Spleen (tissue), 13 donors: ENCODE measurements at places on chromosomes 6 and 20.

DNA sequence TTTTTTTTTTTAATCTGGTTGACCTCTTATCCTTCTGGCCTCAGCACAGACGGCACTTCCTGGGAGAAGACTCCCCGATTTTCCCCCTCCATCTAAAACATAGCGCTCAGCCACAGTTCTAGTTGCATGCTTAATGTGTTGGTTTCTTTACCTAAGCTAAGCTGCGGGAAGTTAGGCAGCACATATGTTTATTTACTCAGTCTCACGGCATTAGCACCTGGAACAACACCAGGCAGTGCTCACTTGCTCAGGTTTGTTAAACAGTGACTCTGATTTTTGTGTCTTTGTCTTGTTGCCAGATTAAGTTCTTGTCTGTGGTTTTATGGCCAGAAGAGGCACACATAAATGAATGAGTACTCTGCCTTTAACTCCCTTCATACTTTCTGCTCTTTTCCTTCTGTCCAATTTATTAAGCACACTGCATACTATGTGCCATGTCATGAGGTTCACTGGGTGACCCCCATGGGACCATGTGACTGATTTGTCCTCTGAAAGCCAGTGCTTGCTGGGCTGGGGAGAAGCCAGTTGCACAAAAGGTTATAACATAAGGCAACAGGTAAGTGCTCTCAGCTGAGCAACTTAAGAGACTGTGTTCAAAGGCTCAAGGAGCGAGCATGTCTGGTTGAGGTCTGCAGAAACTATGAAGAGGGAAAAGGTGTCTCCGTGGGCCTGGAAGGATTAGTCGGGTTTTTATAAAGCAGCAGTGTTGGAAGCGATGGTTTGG lies 93.6 kb downstream of the RPP40 start:
- no peak overlapping the region for H3K4me3 ChIP-seq
- no peaks in the 10 kb centered on the region for H3K27me3 ChIP-seq
- H3K27ac ChIP-seq: no peak overlapping the region
- DNase-seq: no peak
- H3K4me1 ChIP-seq: no peaks in the 10 kb centered on the region

- no peak for DNase-seq
- no peaks in the 10 kb centered on the region for H3K36me3 ChIP-seq
- H3K4me3 ChIP-seq: no peak overlapping the region
- no peaks in the 10 kb centered on the region for H3K27me3 ChIP-seq
- peaks cover 36% of the 10 kb centered on the region for H3K4me1 ChIP-seq
These were observed 95.2 kb downstream of the PSMG4 start for GRCh38 chr6:3353939-3354338.

DNA sequence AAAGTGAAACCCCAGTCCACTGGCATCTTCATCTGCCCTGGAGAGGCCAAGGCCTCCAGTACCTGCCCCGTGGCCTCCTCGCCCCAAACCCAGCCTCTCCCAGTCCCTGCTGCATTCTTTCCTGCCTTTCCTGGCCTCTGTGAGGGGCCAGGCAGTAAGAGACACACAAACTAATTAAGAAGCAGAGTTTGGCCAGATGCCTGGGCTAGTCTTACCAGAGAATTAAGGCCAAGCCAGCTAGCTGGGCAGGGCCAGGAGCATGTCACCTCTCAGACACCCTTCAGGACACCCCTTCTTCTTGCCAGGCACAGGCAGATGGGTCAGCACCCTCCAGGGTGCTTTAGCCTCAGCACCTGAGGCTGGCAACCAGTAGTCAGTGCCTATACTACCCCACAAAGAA lies 2.4 kb downstream of the MDGA1 start:
- H3K4me1 ChIP-seq: peaks cover 58% of the 10 kb centered on the region
- H3K27ac ChIP-seq: no peak overlapping the region
- DNase-seq: no peak
- peaks cover 53% of the 10 kb centered on the region for H3K27me3 ChIP-seq
- H3K4me3 ChIP-seq: no peak overlapping the region

DNA sequence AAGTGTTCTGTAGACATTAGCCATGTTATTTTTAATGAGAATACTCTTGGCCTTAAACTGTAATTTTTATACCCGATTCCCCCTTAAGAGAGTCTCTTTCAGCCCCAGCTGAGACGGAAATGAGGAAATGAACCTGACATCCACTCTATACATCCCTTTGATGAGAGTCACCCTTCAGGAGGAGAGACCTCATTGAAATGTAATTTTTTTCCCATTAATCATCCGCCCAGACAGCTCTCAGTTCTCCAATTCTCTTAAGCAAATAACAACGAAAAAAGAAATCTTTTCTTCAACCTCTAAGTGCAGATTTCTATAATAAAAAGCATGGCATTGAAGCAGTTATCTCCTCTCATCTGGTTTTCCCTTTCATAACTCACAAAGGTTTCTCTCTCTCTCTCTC lies 243.8 kb upstream of the PMEPA1 start:
- no peak overlapping the region for H3K4me3 ChIP-seq
- no peak overlapping the region for H3K27ac ChIP-seq
- no peaks in the 10 kb centered on the region for H3K36me3 ChIP-seq
- no peaks in the 10 kb centered on the region for H3K4me1 ChIP-seq
- DNase-seq: no peak

DNA sequence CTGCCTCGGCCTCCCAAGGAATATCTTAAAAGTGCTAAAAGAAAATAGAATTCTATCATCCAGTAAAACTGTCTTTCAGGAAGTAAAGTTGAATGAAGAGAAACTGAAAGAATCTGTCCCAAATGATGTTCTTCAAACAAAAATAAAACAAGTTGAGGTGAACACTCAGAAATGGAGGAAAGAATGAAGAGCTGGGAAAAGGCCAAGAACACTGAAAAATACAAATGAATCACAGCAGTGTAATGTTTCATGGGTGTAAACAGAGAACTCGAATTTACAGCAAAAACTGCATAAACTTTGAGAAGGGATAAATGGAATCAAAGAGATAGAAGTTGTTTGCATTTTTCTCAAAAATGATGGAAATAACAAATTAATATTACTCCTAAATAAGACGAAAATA lies 317.3 kb downstream of the TAF4 start:
- H3K4me3 ChIP-seq: no peak overlapping the region
- no peaks in the 10 kb centered on the region for H3K36me3 ChIP-seq
- H3K4me1 ChIP-seq: no peaks in the 10 kb centered on the region
- H3K27me3 ChIP-seq: no peaks in the 10 kb centered on the region

DNA sequence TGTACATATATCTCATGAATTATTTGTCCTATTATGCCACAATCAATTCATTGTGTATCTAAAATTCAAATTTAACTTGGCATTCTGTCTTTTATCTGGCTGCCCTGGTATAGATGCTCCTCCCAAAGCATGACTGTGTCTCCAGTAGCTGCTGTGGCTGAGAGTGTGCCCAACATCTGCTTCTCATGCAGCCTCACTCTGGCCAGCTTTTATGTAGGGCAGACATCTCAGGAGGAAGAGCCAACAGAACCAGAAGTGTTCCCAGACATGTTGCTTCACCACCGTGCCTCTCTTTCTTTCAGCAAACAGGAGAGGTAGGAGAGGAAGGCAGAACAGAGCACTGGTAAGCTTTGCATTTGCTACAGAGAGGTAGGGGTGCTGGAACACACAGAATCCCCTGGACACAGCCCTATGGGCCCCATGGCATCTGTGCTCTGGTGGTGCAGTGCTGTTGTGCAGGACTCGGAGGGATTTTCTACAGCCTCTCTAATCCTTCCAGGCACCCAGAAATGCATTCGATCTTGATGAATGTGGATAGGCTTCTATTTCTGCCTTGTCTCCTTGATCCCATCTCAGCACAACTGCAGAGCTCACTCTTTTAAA lies 637.1 kb downstream of the UTRN start:
- H3K27me3 ChIP-seq: no peaks in the 10 kb centered on the region
- H3K27ac ChIP-seq: no peak overlapping the region
- no peaks in the 10 kb centered on the region for H3K36me3 ChIP-seq

- H3K4me3 ChIP-seq: no peak overlapping the region
- no peak overlapping the region for H3K27ac ChIP-seq
- H3K36me3 ChIP-seq: no peaks in the 10 kb centered on the region
- no peaks in the 10 kb centered on the region for H3K27me3 ChIP-seq
These were observed 410.0 kb upstream of the PTCHD4 start for GRCh38 chr6:48520951-48521350.

DNA sequence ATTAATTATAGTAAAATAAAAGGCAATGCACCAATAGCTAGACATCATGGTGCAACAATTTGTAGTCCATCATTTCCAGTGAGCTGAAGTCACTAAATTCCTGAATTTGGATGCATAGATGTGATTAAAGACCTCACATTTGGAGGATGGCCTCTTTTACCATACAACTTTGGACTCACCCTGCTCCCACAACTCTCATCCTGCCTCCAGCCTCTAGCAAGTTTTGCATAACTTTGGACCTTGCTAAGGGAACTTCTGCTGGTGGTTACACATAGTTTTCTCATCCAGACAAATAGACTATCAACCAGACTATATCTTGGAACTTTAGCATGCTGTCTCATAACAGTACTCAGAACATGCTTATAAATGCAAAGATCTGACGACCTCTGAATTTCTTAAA lies 12.8 kb upstream of the ELOVL2 start:
- peaks cover 6% of the 10 kb centered on the region for H3K27me3 ChIP-seq
- H3K4me3 ChIP-seq: no peak overlapping the region
- no peak overlapping the region for H3K27ac ChIP-seq
- no peak for DNase-seq
- H3K4me1 ChIP-seq: no peaks in the 10 kb centered on the region

DNA sequence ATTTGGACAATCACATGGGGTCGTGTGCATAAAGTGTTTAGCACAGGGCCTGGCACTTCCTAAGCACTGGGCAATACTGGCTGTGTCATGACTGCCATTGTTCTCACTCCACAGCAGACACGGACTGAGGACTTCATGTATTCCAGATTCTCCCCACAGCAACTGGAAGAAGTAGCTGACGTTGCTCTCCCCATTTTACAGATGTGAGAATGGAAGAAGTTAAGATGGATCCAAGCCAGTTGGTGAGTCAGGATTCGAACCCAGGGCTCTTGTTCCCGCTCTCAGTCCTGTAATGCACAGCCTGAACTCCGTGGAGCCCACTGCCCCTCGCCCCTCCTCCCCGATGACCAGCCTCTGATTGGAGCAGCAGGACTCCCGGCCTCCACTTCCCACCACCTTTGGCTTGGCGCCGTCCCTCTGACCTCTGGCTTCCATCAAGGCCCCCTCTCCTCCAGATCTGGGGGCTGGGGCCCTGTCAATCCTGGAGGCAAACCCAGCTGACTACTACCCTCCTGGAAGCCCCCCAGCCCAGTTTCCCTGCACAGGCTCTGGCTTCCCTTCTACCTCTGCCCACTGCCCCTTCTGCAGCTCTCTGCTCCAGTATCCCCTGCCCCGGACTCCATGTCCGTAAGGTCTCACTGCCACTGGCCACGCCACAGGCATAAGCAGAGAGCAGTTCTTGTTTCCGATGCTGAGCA lies 12.7 kb downstream of the NOL4L start:
- no peak overlapping the region for H3K27ac ChIP-seq
- no peak for DNase-seq
- H3K27me3 ChIP-seq: no peaks in the 10 kb centered on the region
- peaks cover 99% of the 10 kb centered on the region for H3K4me1 ChIP-seq
- H3K36me3 ChIP-seq: no peaks in the 10 kb centered on the region

DNA sequence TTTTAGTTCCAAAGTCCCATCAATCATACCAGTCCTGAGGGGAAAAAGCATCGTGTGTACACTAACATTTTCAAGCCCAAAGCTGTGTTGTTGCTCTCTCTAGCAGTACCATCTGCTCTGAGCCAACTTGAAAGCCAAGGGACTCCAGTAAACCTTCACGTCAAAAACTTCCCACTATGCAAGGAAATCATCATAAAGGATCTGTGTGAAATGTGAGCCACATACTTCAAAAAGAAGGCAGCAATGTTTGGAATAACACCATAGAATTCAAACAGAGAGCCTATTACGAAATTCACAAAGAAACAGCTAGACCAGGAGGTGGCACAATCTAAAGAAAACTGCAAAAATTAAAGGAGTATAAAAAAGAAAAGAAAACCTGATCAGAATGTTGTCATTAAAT lies 399.8 kb upstream of the EPHA7 start:
- DNase-seq: no peak
- no peaks in the 10 kb centered on the region for H3K36me3 ChIP-seq
- H3K4me1 ChIP-seq: no peaks in the 10 kb centered on the region
- H3K4me3 ChIP-seq: no peak overlapping the region

GRCh38 chr20:60570481-60571277 lies 612.5 kb downstream of the CDH26 start:
- no peak for DNase-seq
- no peaks in the 10 kb centered on the region for H3K4me1 ChIP-seq
- no peaks in the 10 kb centered on the region for H3K36me3 ChIP-seq
- H3K27me3 ChIP-seq: no peaks in the 10 kb centered on the region
- H3K4me3 ChIP-seq: no peak overlapping the region
- no peak overlapping the region for H3K27ac ChIP-seq

GRCh38 chr20:52179331-52180179 lies 12.0 kb downstream of the ZFP64 start:
- no peaks in the 10 kb centered on the region for H3K27me3 ChIP-seq
- DNase-seq: no peak
- no peaks in the 10 kb centered on the region for H3K4me1 ChIP-seq
- H3K4me3 ChIP-seq: no peak overlapping the region

GRCh38 chr6:160221423-160221822 lies 37.2 kb downstream of the SLC22A2 start:
- H3K27ac ChIP-seq: no peak overlapping the region
- no peak overlapping the region for H3K4me3 ChIP-seq
- no peaks in the 10 kb centered on the region for H3K4me1 ChIP-seq
- H3K27me3 ChIP-seq: no peaks in the 10 kb centered on the region

DNA sequence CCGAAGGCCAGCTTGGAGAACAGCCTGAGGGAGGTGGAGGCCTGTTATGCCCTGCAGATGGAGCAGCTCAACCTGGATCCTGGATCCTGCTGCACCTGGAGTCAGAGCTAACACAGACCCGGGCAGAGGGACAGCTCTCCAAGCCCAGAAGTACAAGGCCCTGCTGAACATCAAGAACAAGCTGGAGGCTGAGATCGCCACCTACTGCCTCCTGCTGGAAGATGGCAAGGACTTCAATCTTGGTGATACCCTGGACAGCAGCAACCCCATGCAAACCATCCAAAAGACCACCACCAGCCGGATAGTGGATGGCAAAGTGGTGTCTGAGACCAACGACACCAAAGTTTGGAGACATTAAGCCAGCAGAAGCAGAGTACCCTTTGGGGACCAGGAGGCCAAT lies 223.5 kb upstream of the ID4 start:
- no peaks in the 10 kb centered on the region for H3K4me1 ChIP-seq
- H3K36me3 ChIP-seq: no peaks in the 10 kb centered on the region
- no peak for DNase-seq
- H3K4me3 ChIP-seq: no peak overlapping the region

DNA sequence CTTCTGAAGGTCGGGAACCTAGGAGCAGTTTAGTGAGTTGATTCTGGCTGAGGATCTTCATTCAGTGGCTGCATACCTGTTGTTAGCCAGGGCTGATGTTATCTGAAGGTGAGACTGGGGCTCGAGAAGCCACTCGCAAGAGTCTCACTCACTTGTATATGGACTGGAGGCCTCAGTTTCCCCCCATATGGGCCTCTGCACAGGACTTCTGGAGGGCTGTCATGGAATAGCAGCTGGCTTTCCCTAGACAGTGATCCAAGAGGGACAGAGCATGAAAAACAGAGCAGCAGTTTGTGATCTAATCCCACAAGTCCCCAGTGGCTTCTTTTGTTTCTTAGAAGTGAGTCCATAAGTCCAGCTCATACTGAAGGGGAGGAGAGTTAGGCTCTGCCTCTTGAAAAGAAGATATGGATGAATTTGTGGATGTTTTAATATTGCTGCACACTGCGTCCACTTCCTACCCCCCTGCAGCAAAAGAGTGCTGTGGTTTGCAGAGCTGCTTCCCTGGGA lies 623.4 kb downstream of the CDH26 start:
- no peaks in the 10 kb centered on the region for H3K36me3 ChIP-seq
- no peak overlapping the region for H3K4me3 ChIP-seq
- H3K27ac ChIP-seq: no peak overlapping the region
- H3K4me1 ChIP-seq: no peaks in the 10 kb centered on the region
